Stimulated activated CD4-positive, alpha-beta T cell treated with anti-CD3 and anti-CD28 coated beads, TNF-alpha, amount 100 ng/mL, for 24 hours (primary cell): ENCODE measurements at places on chromosomes 6 and 20.

DNA sequence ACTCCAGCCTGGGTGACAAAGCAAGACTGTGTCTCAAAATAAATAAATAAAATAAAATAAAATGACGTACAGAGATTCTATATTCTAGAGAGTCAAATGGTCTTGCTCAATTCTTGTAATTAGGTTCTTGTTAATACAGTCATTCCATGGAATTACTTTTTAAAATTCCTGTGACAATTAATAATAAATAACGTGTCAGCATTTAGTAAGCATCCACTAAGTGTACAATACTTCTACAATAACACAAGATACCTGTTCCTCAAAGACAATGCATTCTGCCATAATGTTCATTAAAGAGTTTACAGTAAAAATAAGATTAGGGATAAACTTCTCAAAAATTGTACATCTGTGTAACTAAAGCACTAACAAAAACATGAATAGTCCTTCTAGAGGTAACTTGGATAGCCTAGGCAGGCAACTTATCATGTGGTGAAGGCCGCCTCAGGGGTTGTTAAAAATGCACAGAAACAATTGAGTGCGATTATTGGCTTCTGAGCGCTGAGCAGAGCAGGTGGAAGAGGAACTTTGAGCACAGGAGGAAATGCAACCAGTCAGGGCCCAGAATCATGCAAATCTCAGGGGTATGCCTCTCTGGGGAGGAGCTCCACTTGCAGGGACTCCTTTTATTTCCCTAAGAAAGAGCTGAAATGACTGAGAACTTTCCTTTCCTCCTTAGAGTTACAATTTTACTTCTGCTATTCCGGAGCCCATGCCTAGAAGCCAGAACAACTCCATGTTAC lies 37.1 kb downstream of the QRSL1 start:
- no peak for DNase-seq

DNA sequence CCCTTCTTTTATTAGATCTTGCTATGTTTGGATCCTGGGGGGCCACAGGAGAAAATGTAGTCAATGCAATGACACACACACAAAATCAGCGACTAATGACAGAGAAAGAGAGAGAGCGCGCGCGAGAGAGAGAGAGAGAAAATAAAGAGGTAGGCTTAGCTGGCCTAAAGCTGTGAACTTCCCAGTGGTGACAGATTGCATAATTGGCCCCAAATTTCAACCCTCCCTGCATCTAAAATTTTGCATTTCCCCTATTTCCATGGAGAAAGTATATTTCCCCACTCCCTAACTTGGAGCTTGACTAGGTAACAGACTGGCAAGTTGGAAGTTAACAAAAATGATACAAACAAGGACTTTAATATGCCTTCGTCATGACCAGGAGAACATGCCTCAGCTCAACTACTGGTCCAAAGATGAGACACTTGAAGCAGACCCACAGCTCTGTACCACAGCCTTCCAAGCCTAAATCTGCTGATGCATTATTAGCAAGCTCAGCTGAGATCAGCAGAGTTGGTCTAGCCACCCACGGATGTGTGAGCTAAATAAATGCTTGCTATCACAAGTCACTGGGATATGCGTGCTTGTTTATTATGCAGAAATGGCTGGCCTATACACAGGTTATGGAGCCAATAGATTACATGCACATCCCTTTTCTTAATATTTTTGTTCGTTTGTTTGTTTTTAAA lies 118.1 kb upstream of the PRDM1 start:
- DNase-seq, result no peak

GRCh38 chr6:38871741-38872568 lies 156.8 kb downstream of the DNAH8 start:
- DNase-seq, result peak; percentile 46

DNA sequence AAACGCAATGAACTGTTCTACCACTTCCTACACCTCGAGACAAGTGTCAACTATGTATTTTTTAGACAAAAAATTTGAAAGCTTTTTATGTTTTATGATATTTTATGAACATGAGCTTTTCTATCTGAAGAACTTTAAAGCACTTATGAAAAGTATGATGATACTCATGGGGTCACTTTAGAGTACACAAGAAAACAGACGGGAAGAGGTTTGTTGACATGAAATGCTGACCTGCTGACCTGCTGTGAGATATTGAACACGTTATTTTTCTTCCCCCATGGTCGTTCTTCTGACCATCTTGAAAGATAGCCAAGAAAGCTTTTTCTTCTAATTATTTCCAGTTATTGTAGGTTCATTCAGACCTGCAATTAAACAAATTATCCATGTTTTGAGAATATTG lies 63.1 kb downstream of the PLEKHG1 start:
- no peak for DNase-seq

GRCh38 chr6:42179945-42180313 lies 6.8 kb downstream of the GUCA1A start:
- DNase-seq, result no peak

DNA sequence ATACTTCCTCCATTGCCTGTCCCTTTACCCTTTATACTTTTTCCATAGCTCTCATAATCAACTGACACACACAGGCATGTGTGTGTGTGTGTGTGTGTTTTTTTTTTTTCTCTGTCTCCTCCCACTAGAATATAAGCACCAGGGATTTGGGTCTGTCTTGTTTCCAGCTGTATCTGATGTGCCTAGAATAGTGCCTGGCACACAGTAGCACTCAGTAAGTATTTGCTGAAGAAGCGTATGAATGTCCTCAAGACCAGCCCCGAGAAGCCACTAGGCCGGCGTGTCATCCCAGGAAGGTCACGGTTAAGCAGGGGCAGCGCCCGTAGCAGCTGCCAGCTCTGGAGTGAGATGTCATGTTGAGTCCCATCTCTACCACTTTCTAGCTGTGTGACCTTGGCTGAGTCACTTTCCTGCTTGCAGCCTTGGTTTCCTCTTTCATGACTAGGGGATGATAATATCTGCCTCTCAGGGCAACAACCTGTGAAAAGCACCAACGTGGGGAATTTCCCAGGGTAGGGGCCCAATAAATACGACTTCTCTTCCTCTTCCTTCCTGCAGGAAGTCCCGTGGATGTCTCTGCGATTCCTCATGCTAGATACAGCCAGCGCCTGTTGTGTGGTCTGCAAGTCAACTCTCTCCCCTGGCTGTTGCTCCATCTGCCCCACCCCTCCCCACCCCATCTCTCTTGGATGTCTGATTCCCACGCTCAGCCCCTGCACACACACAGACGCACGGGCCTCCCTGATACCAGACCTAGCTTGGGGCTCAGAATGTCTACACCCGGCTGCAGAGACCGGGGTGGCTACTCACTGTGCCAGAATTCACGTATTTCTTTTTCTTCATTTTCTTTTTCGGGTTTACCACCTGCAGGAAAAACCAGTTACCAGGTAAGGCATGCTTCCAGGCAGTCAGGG lies 58.1 kb downstream of the RAB44 start:
- peak; percentile 68 for DNase-seq

- DNase-seq, result no peak
These were observed 113.6 kb downstream of the FLRT3 start for GRCh38 chr20:14223806-14224205.

DNA sequence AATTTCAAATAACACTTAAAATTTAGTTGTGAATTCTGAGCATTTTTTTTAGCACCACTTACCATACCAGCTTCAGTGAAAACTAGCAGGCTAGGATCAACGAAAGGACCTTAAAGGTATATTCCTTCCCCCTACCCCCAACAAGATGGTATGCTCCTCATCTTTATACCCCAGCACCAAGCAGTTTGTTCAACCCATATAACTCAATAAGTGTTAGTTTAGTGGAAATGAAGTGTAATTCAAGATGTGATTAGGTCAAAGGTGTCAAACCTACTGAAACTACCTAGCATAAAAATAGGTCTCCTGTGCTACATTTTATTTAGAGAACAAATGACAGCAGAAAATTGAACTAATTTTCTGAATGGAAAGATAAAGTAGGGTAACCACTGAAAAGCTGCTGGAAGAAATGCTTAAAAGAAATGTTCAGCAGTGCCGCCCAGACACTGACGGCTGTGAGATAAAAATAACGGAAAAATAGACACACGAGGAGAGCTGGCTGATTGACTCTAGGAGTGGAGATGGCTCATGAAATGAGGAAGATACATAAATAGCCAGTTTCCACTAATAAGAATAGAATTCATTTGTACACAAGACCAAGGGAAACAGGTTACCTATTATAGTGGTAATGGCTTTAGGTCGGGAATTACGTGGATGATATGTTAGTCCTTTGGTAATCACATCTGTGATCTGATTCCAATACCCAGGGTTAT lies 94.8 kb downstream of the IPCEF1 start:
- no peak for DNase-seq

GRCh38 chr6:33288141-33288920 lies 708 bp downstream of the WDR46 start:
- DNase-seq, result no peak

DNA sequence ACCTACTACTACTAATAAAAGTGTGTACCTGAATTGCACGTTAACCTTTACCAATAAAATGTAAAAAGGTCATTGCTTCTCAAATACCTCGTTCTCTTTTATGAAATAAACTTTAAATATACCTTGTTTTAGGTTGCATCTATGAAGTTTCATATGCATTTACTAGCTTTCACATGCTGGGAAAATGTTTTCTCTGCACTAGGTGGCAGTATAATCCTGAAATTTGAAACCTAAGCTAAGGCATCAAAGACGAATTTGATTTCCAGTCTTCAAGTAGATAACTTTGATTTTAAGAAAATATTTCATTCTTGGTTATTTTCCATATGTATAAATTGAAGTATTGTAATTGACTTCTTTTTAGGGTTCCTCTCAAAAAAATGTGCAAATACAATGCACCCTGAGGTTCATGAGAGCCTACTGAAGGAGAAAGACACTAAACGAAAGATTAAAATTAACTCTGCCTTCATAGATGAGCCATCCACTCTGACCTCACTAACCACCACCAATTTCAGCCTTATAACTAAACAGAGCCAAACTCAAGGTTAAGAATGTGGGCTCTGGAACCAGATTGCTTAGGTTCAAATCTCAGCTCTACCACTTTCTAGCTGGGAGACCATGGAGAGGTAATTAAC lies 7.3 kb upstream of the COL9A1 start:
- DNase-seq, result no peak

DNA sequence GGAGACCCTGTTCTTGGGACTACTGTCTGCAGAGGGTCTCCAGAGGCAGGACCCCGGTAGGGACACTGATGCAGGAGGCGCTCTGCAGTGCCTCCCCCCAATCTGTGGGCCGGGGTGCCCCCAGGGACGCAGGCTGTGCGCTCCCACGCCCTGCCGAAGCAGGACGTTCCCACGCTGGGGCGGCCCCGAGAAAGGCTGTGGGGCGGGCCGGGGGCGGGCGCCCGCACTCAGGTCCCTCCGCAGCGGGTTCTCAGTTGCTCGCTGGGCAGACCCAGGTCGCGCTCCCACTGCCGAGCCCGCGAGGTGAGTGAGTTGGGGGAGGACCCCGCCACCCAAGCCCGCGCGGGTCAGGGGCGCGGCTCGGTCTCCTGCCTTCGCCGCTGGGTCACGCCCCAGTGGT lies at the start of gene COX4I2:
COX4I2 (plus strand) TSS at position 253 of the 400 bp plus-strand sequence. CDS start 1,106 bp downstream, outside the sequence.
- DNase-seq, result no peak

GRCh38 chr6:64155063-64155462 lies 519.5 kb downstream of the PHF3 start:
- no peak for DNase-seq

DNA sequence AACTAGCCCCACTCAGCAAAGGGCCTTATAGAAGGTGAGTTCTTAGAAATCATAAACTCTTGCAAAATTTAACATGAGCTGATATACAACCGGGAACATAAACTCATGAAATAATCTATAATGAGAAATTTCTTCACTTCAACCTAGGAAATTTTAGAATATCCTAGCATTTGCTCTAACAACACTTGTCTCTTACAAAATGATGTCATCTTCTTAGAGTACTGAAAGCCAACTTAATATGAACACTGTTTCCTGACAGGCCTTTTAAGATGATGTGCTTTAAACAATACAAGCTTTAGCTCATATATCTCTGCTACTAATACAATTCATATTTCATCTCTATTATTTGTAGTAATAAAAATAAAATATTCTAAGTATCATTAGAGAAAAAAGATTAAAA lies 932 bp downstream of the PACRG start:
- DNase-seq, result no peak

GRCh38 chr6:71031912-71032311 lies 75.1 kb upstream of the B3GAT2 start:
- DNase-seq, result no peak

DNA sequence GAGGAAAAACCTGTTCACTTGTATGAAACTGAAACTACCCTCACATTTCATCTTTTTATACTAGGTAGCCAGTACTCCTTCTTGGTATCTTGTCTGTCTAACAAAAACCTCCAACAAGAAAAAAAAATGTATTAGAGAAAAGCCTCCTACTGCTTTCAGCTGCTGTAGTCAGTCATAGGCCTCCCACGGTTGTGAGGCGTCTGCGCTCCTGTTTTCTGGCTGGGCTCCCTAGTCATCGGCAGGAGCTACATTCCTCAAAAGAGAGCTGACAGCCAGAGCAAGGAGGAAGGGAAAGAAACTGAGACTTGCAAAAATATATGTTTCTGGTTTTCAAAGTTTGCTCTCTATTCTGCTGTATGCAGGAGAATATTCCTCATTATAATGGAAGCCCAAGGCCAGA lies 517.0 kb downstream of the LMBRD1 start:
- DNase-seq, result no peak

- no peak for DNase-seq
These were observed 143.6 kb downstream of the TFAP2B start for GRCh38 chr6:50962213-50962759.

DNA sequence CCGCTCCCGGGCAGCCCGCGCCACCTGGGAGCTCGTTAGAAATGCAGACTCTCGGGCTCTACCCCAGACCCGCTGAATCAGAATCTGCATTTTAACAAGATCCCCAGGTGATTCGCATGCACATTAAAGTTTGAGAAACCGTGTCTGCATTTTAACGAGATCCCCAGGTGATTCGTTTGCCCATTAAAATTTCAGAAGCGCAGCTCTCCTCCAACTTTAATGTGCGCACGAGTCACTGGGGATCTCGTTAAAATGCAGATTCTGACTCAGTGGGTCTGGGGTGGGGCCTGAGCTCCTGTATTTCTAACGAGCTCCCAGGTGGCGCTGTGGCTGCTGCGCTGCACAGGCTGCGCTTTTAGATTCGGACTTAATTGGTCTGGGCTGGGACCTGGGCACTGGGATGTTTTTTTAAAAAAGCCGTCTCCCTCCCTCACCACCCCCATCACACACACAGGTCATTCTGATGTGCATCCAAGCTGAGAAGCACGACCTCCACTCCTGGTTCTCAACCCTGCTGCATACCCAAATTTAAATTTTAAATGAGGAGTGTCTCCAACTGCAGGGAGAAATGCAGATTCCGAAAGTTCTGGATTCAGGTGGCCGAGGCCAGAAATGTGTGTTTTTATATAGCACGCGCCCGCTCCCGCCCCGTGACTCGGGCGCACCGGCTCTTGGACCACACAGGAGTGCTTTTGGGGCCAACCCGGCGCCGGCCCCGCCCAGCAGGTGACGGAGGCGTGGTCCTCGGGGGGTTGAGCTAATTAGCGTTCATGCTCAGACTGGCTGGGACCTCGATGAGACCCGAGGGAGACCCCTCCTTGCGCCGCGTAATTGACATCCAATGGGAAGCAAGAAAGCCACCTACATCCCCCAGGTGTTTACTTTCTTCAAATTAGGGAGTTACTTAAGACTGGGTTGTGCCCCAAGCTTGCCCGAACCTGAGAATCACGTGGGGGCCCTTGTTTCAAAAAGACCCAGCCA lies 85.8 kb downstream of the ZFP64 start:
- DNase-seq, result no peak
